ENCODE measurements at places on chromosomes 6 and 20.
A peak's percentile ranks its signal among the peaks of the same experiment; 100 is the strongest.

DNA sequence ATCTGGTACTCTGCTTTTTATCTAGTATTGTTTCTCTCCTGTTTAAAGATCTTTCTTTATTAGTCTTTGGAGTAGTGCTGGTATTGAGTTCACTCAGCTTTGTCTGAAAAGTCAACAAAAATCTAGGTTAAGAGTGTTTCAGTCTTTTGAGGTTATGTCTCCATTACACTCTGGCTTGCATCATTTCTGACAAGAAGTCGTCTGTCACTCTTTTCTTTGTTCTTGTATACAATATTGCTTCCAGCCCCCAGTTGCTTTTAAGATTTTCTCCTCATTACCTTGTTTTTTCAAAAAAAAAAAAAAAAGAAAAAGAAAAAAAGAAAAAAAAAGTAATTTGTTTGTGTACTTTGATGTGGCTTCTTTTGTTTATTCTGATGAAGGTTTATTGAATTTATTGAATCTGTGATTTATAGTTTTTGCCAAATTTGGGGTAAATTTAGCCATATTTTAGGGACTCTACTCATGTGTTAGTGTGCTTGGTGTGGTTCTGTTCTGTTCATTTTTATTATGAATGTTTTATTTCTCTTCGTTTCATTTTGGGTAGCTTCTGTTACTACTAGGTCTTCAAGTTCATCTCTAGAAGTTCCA, 408.9 kb downstream of the CDKAL1 start:
- DNase-seq: no peak

GRCh38 chr6:14533446-14533845, 415.9 kb downstream of the CD83 start:
- peak; percentile 28 for DNase-seq

- no peak for DNase-seq
Measured at GRCh38 chr6:1105833-1106400, 206.0 kb upstream of the FOXQ1 start.

GRCh38 chr6:169156793-169157147, 96.9 kb downstream of the THBS2 start:
- DNase-seq: no peak

DNA sequence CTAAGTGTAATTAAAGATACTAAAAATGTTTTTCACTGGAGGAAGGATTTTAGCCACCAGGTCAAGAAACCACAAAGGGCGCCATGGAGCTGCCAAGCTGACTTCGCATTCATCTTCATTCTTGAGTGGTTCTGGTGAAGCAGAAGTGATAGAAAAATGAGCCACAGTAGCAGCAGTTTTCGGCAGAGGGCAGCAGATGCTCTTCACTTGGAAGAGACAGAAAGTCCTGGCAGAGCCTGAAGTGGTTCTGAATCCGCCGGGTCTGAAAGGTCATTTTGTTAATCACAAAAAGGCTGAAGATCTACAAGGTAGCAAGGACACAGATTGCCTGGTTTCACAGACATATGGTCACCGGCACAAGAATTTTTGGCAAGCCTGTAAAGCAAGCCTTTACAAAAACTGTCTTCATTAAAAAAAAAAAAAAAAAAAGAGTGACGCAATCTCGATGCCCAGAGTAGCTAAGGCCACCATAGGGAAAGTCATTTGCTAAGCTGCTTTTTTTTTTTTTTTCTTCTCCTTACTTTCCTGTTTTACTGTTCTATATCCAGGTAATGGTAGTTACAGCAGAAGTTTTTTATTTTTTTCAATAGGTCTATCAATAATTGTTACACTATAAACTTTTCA, 345.1 kb upstream of the AGPAT4 start:
- DNase-seq: peak; percentile 78

DNA sequence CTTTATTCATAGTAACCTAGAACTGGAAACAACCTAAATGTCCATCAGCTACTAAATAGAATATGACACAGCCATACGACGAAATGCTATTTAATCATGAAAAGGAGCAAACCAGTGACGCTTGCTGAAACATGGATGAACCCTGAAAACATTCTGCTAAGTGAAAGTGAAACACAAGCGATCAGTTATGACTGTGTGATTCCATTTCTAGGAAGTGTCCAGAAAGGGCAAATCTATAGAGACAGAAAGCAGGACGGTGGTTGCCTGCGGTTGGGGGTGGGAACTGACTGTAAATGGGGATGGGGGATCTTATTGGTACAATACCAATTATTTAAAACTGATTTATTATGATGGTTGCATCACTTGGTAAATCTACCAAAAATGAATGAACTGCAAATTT, 126.8 kb downstream of the IPCEF1 start:
- DNase-seq: no peak

GRCh38 chr20:32661820-32662528, 11.8 kb downstream of the C20orf203 start:
- DNase-seq: no peak

DNA sequence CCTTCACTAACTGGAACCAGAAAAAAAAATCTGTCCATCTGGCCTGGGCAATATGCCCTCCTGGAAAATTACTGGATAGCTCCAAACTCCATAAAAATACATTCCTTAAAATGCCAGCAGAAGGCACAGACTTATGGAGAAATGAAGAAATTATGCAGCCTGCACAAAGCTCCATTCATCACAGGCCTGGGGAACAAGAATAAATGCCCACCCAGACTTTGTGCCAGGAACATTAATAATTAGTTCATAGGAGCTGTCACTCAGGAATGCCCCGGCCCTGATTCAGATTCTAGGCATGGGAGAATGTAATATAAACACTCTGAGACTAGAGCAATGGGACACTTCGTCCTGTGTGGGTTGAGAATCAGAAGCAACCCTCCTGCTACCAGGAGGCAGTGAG, 199.3 kb downstream of the OTOR start:
- no peak for DNase-seq

DNA sequence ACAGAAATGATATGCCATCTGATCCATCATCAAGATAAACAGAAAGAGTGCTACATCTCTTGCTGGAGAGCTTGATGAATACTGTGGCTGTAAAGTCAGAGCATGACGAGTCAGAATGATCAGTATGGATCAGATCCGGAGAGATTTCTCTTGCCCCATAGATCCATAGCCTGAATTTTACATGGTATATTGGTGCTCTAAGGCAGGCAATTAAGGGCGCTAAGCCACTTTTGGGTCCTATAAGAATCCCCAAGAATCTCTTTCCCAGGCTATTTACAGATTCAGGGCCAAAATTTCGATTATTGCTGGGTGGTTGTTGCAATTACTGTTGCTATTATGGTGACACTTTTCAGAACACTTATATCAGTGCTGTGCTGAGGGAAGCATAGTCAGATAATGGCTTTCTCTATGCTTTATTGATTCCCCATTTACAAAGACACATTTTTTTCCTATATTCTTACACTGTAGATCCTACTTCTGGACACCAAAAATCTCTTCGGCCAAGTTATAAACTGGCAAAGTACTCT, 94.4 kb downstream of the ADGRB3 start:
- no peak for DNase-seq

- DNase-seq: no peak
Measured at GRCh38 chr20:39691151-39691862, 729.2 kb downstream of the DHX35 start.

DNA sequence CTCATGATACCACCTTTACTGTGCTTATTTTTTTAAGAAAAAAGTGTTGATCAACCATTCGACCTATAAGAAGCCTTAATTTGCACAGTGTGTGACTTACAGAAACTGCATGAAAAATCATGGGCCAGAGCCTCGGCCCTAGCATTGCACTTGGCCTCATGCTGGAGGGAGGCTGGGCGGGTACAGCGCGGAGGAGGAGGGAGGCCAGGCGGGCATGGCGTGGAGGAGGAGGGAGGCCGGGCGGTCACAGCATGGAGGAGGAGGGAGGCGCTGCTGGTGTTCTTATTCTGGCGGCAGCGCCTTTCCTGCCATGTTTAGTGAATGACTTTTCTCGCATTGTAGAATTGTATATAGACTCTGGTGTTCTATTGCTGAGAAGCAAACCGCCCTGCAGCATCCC, 15.6 kb upstream of the SLC22A1 start:
- DNase-seq: no peak
